ENCODE measurements at places on chromosomes 13 and 19. TPM values are rescaled to one million over a fixed set of nuclear protein-coding genes. Genes with fewer than 3 reads are reported as not detected.

Gene PARP4
- 48.6 TPM for total RNA-seq

Gene IRS2
- total RNA-seq = 6.5 TPM

Gene ALG11
- 24.7 TPM for total RNA-seq

Gene TINCR
- 1.6 TPM for total RNA-seq

Gene BCAM
- 35.3 TPM for total RNA-seq

Gene PRTN3
- total RNA-seq = 0.26 TPM

Gene ZNF700
- total RNA-seq = 29.3 TPM

Gene APLP1
- 3.0 TPM for total RNA-seq

Gene SERP2
- total RNA-seq = 2.6 TPM

Gene NXNL1
- not detected for total RNA-seq
